ENCODE measurements at places on chromosomes 12 and 14.
A peak's percentile ranks its signal among the peaks of the same experiment; 100 is the strongest.

GRCh38 chr12:115412831-115413230, 728.9 kb upstream of the TBX3 start:
- no peak for DNase-seq

DNA sequence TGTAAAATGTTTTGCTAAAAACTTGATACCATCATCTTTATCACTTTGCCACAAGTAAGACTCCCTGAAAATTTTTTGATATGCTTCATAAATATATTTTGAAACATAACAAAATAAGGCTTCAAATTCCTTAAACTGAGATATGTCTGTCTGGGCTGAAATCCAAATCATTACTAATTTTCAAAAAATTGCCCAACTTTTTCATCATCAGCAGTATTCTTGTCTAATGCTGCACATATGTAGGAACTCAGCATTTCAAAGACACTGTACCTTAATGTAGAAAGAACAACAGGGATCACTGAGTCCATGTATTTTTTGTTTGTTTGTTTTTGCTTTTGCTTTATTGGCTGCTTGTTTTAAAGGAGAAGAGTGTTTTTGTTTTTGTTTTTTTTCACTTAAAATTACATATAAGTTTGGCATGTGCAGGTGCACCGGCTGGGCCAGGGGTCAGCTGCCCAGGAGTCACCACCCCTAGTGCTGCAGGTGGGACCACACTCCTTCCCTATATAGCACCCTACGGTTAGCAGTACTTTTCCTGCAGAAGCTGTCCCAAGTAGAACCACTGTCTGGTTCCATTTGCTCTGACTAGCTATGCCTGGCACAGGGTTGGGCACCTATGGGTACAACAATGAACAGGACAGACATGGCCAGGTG, 231.2 kb downstream of the PIK3C2G start:
- DNase-seq: no peak

- peak; percentile 85 for DNase-seq
Observed at GRCh38 chr14:69685716-69686115, 74.3 kb downstream of the SUSD6 start.

GRCh38 chr14:96362071-96362964, 823 bp downstream of the ATG2B start:
- DNase-seq: peak; percentile 79

Data from activated CD4-positive, alpha-beta T cell treated with anti-CD3 and anti-CD28 coated beads, Interleukin-10, Interleukin-2, amounts not matched to agents 100 ng/mL and 50 ng/mL, durations not matched to agents 16 hours and 8 hours (primary cell).